Left lobe of liver (tissue), 2 donors: ENCODE measurements at places on chromosomes 11 and 22. TPM values are rescaled to one million over a fixed set of nuclear protein-coding genes. Genes with fewer than 3 reads are reported as not detected.

OSM gene
- total RNA-seq, result 0.10 TPM

OR5B12 gene
- not detected for total RNA-seq

- no peak for DNase-seq
Observed at GRCh38 chr22:28884747-28885350, 1.5 kb downstream of the ZNRF3 start.

GRCh38 chr11:119791701-119792151 lies 62.7 kb upstream of the NECTIN1 start:
- DNase-seq, result no peak

DNA sequence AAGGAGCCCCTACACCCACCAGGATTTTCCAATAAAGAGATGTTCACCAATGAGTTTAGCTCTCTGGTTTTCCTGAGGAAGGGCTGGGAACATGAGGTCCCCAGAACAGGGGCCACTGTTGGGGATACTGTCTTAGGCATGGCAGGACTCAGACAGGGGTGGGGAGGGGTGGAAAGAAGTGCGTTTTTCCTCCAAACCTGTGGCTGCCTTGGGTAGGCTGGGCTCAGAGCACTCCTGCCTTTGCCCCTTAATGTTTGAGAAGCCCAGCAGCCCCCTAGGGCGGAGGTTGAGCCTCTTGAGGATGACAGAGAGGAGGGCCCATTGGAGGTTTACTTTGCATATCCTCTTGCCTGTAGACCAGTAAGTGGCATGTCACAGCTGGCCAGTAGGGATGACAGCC lies 10.6 kb downstream of the MTFP1 start:
- DNase-seq, result no peak

DNA sequence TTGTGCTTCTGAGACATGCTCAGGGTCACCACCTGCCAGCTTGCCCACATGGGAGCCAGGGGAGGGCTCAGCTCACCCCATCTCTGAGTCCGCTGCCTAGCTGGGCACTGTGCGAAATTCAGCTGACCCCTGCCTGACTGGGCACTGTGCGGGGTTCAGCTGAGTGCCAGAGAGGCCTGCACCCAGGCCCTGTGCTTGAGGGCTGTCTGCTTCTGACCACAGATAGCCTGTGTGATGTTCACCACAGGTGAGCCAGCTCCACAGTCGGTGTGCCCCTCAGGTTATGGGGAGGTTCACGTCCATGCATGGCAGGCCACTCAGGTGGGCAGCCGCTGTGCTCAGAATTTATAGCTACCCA lies 84.5 kb upstream of the SUSD2 start:
- no peak for DNase-seq

DNA sequence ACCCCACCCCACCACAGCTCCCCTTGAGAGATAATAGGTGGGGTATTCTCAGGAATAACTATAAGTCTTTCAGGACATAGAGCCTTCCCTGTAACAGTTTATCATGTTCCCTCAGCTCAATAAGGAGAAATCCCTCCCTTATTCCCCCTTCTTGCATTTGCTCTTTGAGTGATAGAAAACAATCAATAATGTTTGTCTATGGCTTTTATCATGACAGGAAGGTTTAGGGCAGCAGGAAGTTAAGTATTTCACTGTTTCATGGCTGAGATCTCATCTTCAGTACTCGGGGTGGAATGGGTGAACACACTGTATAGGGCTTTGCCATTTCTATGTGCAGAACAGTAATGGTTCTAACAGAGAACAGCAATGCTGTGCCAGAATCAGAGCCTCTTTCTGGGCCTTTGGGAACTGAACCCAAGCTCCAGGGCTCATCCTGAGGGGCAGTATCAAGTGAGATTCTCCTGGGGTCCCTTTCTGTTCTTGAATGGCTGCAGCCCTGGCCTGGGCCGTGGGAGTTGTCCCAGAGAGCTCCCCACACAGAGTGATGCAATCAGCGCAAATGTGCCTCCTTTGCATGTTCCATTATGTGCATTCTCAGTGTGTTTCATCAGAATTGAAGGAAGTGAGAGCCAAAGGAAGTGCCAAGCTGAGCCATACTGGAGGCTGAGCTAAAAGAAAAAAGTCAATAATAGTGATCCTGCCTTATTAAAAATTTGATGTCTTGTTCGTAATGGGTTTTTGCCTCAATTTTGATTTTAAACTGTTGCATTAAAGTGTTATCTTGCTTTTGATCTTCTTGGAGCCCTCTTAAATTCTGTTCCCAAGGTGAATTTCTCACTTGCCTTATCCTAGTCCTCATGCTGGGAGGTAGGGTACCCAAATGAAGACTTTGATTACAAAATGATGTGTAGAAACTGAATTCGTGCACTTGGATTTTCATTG lies 2.9 kb upstream of the CYP2R1 start:
- DNase-seq, result peak; percentile 61

DNA sequence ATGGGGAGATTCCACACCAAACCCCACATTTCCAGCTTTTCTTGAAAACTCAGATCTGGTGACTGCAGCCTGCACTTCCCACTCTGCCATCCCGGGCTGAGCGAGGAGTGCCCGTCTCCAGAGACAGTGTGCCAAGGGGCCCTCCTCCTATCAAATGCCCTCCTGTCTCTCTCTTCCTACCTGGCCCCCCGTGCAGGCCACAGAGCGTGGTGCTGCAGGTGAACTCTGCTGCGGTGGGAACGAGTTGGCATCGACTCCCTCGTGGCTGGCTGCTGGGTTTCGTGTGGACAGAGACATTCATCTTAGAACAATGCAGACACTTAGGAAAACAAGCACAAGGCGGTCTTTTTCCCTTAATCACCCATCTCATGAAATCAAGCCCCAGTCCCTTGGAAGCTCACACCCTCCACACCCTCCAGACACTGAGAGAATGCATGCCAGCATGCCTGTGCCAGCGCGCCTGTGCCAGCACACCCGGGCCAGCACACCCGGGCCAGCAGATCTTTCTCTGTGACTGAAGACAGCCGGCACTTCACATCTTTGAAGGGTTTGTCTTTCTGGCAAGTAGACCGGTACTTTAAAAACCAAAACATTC lies 65.0 kb downstream of the PARVB start:
- DNase-seq, result no peak

- peak; percentile 82 for DNase-seq
Observed at GRCh38 chr11:85663753-85664614, 945 bp downstream of the CREBZF start.

DNA sequence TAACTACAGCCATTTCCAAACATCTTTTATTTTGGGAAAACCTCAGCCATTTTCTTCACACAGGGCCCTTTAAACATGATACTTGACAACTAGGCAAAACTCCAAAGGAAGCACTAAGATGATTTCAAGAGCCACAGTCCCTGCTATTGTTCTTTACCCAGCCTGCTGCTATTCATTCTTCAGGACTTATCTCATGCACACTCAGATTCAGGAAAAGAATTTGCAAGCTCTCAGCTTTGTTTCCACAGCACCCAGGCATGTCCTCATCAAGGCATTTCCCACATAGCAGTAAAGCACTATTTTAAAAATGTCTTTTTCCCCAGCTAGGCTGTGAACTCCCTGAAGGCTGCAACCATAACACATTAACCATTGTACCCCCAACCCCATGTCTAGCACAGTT lies 609.3 kb upstream of the CCDC90B start:
- DNase-seq, result no peak

GRCh38 chr22:40241200-40241763 lies 63.6 kb downstream of the TNRC6B start:
- DNase-seq, result no peak

DNA sequence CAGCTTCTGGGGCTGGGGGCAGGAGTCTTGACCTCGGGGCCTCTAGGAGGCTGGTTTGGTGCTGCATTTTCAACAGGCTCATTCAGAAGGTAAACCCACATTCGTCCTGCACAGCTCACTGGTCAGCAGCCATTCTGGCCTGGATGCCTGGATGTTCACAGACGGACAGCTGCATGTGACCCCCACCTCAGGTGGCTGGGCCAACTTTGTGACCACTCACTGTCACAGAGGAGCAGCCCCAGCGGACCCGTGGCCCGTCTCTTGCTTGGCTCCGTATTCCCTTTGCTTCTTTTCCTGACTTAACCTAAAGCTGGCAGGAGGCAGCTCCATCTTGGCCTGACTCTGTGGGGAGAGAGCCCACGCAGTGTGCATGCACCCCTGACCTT lies 8.2 kb downstream of the DGCR8 start:
- no peak for DNase-seq
